ENCODE measurements at places on chromosomes 3 and 15. TPM values are rescaled to one million over a fixed set of nuclear protein-coding genes. Genes with fewer than 3 reads are reported as not detected.

MYZAP gene
- 0.17 TPM for total RNA-seq

SERPINI2 gene
- not detected for total RNA-seq

LRTM1 gene
- total RNA-seq: not detected

SHF gene
- 1.3 TPM for total RNA-seq

CRABP1 gene
- not detected for total RNA-seq

TMEM266 gene
- total RNA-seq: under 0.01 TPM

LRRK1 gene
- 2.8 TPM for total RNA-seq

SEMA6D gene
- 1.8 TPM for total RNA-seq

RARRES1 gene
- total RNA-seq: 36.8 TPM

SMCO1 gene
- total RNA-seq: 0.34 TPM

SH2D7 gene
- not detected for total RNA-seq

DNAH1 gene
- total RNA-seq: 0.50 TPM

LRRC15 gene
- total RNA-seq: not detected

GOLGA8J gene
- total RNA-seq: not detected

C3orf22 gene
- total RNA-seq: not detected
